Large intestine (tissue), 12 donors: ENCODE measurements at places on chromosomes 2 and 18. TPM values are rescaled to one million over a fixed set of nuclear protein-coding genes. Genes with fewer than 3 reads are reported as not detected.

DNA sequence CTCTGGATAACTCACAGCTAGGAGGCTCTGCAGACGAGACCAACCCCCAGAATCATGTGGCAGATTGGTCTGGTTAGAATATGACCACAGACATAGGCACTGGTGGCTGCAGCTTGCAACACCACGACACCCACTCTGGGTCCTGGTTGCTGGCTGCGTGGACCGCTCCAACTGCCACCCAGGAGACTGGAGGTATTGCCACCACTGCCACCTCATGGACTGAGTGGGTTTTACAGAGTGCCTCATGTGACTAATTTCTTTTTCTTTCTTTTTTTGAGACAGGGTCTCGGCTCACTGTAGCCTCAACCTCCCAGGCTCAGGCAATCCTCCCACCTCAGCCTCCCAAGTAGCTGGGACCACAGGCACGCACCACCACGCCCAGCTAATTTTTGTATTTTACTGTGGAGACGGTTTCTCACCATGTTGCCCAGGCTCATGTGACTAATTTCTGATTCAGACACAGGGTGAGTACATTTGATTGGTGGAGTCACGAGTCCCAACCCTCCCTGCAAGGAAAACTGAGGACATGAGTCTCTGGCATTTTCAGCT, 29.9 kb upstream of the NT5DC4 start:
- peak; percentile 61 for DNase-seq

DNA sequence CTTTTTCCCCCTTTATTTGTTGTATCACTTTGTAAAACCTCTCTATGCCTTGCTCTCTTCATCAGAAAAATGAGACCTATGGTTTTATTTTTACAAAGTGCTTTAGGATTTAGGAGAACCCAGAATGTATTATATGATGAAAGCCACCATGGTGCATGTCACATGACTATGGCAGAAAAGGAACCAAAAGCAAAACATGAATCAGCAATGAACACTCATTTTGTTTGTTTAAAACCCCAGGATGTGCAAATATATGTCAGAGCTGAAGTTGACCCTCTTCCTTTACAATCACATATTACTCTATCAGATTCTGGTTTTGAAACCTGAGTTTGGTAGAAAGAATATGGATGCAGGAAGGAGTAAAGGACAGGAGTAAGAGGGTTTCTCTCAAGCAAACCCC, 70.0 kb downstream of the FIGN start:
- no peak for DNase-seq

GRCh38 chr2:95346231-95346737, 49.1 kb downstream of the KCNIP3 start:
- DNase-seq, result peak; percentile 30

DNA sequence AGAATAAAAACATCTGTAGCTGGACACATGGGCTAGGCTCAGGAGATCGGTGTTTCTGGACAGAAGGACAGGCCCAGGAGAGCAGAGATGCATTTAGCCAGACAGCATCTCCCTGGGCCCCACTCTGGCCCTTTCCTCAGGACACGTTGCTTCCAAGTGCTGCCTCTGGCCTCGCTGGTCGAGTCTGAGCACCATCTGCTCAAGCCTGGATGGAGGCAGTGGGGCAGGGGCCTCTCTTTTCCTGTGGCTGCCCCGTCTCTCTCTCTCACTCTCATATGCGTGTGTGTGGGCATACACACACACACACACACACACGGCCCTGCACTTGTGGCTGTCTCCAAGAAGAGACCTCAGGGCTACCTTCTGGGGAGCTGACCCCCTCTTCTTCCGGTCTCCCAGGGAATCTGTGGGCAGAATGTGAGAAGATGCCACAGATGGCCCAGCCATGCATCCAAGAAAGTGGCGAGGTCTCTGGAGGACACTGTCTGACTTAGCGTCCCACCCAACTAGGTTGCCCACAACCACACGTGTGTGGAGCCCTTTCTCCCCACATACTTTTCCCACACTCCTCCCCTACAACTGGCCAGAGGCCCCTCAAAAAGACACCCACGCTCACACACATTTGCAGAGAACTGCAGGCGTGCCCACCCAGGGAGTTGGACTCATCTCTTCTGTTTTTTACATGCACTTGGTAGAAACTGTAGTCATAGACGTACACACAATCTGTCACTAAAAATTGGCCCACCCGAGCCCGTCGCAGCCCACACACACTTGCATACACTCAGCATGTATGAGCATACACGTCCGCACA, 19.9 kb downstream of the CELF4 start:
- DNase-seq, result no peak

- no peak for DNase-seq
Measured at GRCh38 chr2:113078350-113078839, 10.6 kb downstream of the IL1F10 start.

DNA sequence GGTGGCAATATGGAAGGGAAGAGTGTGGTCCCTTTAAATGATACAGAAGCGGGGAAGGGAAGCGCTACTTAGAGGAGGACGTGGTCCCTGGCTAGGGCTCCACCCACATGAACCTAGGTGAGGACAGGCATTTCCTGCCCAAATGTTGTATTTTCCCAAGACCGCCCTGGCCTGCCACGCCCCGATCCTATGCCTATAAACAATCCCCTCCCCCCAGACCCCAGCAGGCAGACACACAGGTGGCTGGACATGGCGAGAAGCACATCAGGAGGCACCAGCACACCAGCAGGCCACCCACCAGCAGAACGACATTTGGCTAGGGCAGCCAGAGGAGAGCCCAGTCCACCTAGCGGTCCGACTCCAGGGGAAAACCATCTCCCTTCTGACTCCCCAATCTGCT, 47.2 kb downstream of the METTL8 start:
- no peak for DNase-seq

GRCh38 chr2:25483607-25484266, 142.0 kb upstream of the DNMT3A start:
- DNase-seq, result peak; percentile 17

DNA sequence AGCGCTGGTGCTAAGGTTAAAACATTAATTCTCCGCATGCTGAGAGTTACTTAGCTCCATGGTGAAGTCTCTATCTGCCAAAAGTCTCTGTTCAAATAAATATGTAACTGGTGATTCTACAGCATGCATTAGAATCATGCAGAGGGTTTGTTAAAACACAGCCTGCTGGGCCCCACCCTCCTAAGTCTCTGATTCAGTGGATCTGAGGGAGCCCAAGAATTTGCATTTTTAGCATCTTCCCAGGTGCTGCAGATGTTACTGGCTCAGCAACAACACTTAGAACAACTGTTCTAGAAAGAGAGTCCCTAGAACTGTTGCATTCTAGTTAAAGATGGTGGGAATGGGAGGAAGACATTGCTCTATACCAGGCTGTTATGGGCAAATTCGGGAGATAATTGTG, 73.4 kb downstream of the DPP10 start:
- no peak for DNase-seq

DNA sequence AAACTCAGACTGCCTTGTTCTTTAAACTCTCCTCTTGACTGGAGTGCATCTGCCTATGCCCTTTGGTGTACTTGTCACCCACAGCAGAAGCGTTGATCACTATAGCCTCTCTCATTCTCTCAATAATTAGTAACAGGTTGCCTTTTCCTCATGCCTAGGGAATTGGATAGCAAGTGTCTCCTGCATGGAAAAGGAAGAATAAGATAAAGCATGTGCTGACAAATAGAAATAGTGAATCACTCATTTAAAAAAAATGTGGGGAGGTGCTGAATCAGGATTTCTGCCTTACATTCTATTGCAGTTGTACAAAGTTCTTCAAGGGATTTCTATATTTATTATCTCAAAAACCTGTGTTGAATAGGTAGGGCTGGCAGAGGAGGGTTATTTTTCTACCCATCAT, 323.0 kb downstream of the TXNL1 start:
- peak; percentile 19 for DNase-seq

GRCh38 chr18:57426187-57426586, 9.0 kb upstream of the ONECUT2 start:
- no peak for DNase-seq

- peak; percentile 34 for DNase-seq
Measured at GRCh38 chr2:71466301-71467179, 13.2 kb downstream of the DYSF start.

DNA sequence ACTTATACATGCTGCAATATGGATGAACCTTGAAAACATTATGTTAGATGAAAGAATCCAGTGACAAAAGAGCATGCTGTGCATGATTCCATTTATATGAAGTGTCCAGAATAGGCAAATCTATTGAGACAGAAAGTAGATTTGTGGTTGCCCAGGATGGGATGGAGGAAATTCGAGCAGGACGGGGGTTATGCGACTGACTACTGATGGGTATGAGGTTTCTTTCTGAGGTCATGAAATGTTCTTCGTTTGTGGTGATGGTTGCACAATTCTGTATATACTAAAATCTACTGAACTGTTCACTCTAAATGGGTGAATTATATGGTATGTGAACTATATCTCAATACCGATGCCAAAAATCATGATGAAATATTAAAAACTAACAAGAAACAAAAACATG, 18.9 kb upstream of the MTERF4 start:
- no peak for DNase-seq

DNA sequence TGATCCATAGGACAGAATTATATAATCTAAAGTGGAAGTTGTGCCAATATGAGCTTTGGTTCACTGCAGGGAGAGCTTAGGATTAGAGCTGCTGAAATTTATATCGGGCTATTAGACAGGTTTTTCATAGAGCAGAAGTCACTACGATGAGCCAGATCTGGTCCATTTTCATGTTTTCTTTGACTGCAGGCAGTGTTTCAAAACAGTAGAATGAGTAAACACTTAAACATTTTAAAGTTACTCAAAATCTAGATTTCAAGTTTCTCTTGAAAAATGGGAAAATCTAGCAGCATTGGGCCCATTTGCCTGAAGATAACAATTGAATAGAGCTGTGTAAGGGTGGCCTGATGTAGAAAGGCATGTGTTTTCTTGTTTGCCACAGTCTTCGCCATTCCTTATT, 14.5 kb upstream of the ADAM23 start:
- no peak for DNase-seq

DNA sequence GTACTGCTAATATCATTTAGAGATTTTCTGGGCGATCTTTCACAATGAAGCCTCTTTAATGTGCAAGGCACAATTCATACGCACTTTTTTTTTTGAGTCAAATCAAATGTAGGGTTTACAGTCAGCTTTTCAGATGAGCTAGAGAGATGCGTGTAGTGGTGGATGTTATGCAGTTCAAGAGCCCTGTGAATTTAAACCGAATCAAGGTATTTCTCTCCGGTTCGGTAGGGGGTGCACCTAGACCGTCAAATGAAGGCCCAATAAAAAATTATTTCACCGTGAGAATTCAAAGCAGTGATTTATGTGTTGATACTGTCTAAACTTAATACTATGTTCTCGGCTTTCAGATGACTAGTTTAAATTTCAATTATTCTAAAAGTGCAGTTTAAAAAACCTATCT, 1.1 kb downstream of the PTH2R start:
- no peak for DNase-seq

GRCh38 chr2:167424803-167425755, 536.8 kb downstream of the XIRP2 start:
- DNase-seq, result no peak

DNA sequence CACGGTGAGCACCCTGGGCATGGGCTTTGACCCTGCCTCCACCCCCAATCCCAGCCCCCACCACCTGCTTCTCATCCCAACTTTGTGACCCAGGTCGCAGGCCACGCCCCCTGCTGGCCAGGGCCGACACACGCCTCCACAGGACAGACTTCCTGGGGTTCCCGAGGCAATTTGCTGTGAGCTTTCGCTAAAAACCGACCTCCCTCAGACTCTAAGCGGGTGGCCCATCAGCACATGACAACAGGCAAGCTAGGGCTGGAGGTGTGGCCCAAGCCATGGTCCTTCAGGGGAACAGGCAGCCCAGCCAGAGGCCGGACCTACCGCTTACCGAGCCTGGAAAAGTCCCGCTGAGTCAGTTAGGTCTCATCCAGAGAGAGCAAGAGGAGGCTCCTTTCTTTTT, 31.9 kb downstream of the C1QL2 start:
- no peak for DNase-seq

DNA sequence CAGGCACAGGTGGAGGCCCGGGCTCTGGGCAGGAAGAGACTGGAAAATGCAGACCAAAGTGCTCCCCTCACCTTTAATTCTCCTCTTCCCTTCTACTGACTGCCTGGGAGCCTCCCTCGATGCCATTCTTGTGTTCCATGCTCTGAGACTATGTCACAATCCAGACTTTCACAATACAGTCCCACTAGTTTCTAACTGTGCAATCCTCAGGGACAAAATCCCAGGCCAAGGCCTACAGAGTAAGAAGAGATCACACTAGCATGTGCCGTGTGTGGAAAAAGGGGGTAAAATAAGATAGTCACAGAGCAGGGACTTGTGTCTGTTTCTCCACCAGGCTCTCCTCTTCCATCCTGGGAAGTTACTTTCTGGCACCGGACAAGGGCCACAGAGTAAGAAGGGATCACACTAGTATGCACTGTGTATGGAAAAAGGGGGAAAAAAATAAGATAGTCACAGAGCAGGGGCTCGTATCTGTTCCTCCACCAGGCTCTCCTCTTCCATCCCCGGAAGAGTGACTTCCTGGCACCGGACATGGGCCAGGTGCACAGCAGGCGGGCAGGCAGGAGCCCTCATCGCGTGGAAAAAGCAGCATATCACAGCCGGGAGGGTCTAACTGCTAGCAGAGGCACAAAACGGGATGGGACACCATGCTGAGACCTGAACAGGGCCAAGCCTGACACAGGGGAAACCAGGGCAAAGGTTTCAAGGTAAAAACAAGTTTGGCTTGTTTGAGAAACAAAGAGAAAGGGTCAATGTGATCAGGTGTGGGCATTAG, 9.6 kb downstream of the CYB5A start:
- peak; percentile 66 for DNase-seq

The SUPT7L gene
- polyA plus RNA-seq, result 49.6 TPM

The PSMA8 gene
- polyA plus RNA-seq, result 0.04 TPM

The BOLA3 gene
- polyA plus RNA-seq, result 32.4 TPM

The DUSP19 gene
- 3.2 TPM for polyA plus RNA-seq
